ENCODE measurements at places on chromosomes 5 and 9. TPM values are rescaled to one million over a fixed set of nuclear protein-coding genes. Genes with fewer than 3 reads are reported as not detected.

Gene GZMA
- not detected for total RNA-seq

Gene PCDHA2
- under 0.01 TPM for total RNA-seq

Gene ALDOB
- not detected for total RNA-seq

Gene ENTPD8
- not detected for total RNA-seq

Gene CXCL14
- total RNA-seq = not detected

Gene NIM1K
- total RNA-seq = 4.2 TPM

Measured in bronchial smooth muscle cell (primary cell).